Dermis blood vessel endothelial cell (primary cell): ENCODE measurements at places on chromosomes 7 and 10. TPM values are rescaled to one million over a fixed set of nuclear protein-coding genes. Genes with fewer than 3 reads are reported as not detected.

Gene FRMD4A
- 42.0 and 51.8 TPM in 2 replicates for total RNA-seq

Gene EPHA1
- total RNA-seq = 0.09 TPM in 1 of 2 replicates, not detected in the other

Gene LIPN
- total RNA-seq = not detected in 2 replicates

Gene CRHR2
- total RNA-seq = not detected in 2 replicates

- no peak for DNase-seq
These were observed 110.2 kb downstream of the LARP4B start for GRCh38 chr10:821322-821721.

DNA sequence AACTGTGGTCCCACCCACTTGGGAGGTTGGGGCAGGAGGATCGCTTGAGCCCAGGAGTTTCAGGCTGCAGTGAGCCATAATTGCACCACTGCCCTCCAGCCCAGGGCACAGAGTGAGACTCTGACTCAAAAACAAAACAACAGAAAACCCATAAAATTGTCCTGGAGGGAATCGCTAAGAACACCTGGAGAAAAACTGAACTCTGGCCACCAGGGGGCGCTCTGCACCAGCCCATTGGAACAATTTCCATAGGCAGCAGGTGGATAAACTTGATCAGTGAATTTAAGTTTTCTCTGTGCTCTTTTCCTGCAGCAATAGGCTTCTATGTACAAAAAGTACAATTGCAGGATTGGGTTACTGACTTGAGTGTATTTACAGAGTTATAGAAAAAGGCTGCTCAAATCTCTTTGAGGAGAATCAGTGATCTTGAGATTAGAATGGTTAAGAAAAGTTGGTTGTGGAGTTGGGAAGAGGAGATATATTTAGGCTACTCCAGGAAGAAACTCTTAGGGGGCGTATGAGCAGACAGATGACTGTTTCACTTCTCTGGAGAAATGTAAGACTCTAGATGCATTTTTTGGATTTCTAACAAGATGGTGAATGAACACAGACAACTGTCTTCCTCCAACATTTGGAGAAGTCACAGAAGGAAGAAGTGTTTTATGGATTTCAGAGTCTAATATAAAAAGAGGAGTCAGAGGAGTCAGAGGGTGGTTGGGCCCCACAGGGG, 274.9 kb upstream of the GALNT17 start:
- peak; percentile 63 for DNase-seq

DNA sequence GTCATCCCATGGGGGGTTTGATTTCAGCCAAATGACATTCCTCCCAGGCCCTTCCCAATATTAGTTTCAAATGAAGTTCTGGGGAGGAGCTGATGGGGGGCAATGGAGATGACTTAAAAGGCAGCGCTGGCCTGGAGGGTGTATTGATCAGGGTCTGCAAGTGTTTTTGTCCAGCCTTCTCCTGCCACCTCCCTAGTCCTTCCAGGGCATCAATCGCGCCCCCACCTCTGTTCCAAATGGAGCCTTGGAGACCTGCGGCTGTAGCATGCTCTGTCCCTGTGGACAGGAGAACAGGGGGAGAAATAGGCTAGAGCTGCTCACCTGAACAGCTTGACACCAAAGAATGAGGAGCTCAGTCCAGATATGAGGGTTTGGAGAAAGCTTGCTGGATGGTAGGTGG, 386.8 kb upstream of the PODXL start:
- no peak for DNase-seq

DNA sequence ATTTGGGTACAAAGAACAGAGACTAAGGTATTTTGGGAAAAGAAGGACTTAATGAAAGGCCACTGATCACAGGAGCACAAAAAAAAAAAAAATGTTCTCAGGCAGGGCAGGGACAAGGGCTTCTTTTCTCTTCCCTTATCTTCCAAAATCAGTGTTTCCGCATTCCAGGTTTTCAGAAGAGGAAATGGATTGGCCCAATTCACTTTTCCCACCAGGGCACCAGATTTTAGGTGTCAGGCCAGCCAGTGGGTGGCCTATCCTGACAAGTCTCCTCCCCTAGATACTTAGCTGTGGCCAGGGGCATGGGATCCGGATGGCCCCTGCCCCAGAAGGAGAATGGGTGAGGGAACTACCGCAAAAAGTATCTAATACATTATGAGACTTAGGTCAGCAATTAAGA, 88.9 kb upstream of the WAC start:
- DNase-seq = no peak

DNA sequence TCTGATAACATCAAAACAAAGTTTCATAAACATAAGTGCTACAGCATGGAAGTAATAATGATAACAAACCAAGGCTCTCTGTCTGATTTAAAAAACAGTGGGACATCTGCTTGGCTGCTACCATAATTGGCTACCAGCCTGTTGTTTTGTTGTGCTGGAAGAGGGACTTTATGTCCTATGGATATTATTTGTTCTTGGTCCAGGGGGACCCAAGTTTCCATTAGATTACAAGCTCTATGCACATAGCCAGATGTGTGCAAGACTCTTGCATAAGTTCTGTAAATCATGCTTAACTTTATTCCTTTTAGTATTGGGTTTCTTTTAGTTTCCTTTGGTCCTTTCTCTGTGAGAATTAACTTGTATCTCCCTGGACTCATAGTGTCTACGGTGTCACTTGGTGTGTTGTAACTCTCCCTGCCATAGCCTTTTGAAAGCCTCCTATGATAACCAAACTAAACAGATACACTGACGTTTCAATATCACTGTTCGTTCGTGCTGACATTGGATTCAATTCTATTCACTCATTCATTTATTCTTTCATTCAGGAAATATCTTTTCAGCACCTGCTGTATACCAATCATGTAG, 41.4 kb upstream of the CD36 start:
- DNase-seq = no peak

DNA sequence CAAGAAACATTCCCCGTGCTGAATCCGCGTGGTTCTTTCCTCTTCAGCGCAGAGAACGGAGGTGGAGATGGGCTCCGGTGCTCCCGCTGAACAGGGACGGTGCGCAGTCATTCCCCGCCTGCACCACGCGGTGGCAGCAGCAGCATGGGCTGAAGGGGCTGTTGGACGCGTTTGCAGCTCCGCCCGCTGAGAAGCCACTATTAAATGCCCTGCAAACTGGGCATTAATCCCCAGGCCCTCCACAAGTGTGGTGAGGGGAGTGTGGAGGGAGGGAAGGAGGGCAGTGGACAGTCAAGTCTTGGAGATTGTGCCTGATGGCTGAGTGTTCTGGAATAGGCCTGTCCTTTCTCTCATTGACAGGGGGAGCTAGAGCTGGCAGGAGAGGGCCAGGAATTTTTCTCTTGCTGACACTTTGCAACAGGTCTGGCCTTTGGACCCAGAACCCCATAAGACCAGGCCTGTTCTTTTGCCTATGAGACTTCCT, 240.2 kb upstream of the INHBA start:
- DNase-seq = peak; percentile 83

GRCh38 chr7:26284995-26285632, 6.5 kb upstream of the SNX10 start:
- DNase-seq = peak; percentile 23

GRCh38 chr7:110371709-110372108, 719.2 kb upstream of the LRRN3 start:
- DNase-seq = no peak

DNA sequence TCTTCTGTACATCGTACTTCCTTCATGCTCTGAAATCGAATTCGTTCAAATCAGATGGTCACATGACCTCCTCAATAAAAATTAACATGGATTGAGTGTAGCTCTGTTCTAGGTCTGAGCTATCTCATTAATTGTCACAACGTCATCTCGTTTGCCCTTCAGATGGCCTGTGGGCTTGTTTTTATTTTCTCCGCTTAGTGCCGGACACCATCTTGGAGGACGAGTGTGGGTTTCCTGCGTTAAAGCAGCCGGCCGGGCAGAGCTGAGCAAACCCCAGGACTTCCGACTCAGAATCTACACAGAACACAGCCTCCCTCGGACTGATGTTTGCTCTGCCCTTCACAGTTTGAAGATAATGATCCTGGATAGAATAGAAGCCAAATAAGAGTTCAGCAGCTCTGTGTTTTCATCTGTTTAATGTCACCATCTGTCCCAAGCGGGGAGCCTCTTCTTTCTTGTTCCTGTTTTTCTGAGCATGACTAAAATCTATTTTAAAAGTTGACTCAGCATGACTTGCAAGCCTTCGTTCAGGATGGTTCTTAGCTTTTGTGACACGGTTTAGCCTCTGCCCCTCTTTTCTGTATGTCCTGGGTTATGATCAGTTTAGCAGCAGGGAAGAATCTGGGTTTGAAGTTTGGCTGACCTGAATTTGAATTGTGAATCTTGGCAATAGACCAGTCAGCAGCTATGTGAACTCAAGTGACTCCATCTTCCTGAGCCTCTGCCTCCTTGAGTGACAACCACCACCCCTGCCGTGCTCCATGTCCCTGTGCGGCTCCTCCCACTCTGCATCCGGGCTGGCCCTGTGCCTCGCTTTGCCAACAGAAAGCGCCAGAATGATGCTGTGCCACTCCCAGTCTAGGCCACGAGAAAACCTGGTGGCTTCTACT, 30.6 kb upstream of the GALNTL5 start:
- peak; percentile 5 for DNase-seq
